ENCODE measurements at places on chromosomes 12 and 14.

- no peak for DNase-seq
These were observed 239.3 kb downstream of the MED13L start for GRCh38 chr12:116037941-116038837.

- no peak for DNase-seq
These were observed 206.4 kb downstream of the PIK3C2G start for GRCh38 chr12:18467620-18468245.

GRCh38 chr14:105701456-105702274 lies 175.3 kb downstream of the TMEM121 start:
- no peak for DNase-seq

- no peak for DNase-seq
These were observed 3.4 kb downstream of the CYP46A1 start for GRCh38 chr14:99687284-99688209.

DNA sequence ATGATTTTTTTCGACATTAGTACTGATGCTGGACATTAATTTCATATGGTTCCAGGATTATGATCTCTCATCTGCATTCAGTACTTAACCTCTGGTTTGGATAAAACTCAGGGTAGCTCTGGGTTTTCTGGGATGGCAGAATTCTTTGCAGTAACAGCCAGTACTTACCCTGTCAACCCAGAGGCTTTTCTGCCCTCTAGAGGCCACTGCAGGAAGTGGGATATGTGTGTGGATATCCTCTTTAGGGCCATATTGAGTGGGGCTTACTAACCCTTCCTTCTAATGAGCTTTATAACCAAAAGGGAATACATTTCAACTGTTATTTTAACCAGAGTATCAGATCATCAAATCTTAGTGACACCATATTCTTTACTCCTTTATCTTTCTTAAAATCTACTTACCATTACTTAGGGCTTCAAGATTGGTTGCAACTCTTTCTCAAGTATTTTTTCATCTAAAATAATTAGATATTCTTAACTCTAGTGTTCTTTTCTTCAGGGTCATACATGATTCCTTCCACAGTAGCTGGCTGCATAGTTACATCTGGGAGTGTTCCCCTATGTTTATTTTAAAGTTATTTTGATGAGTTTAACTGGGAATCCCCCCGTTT lies 488.0 kb upstream of the STXBP6 start:
- peak; percentile 41 for DNase-seq

DNA sequence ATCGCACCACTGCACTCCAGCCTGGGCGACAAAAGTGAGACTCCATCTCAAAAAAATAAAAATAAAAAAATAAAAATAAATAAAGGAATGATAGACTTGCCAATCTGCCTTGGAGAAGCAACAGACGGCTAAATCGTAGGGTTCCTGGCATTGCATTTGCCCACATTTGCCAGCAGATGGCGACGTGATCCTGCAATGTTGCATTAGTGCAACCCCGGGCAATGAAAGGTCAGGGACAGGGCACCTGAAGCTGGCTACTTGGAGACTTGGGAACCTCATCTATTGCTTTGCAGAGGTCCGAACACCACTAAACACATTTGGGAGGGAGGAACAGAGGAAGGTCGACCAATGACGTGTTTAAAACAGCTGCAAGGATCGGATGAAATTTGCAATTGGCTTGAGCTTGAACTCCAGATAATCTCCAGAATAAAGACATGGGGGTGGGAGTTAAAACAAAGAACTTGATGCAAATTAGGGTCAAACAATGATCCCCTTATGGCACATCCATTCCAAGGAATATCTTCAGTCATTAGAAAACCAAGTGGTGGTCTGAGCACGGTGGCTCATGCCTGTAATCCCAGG lies 34.6 kb downstream of the SPRING1 start:
- DNase-seq, result peak; percentile 55

- no peak for DNase-seq
These were observed 75.4 kb upstream of the BDKRB2 start for GRCh38 chr14:96129128-96129736.

GRCh38 chr12:53051058-53051880 lies 1.4 kb downstream of the TNS2 start:
- DNase-seq, result no peak

DNA sequence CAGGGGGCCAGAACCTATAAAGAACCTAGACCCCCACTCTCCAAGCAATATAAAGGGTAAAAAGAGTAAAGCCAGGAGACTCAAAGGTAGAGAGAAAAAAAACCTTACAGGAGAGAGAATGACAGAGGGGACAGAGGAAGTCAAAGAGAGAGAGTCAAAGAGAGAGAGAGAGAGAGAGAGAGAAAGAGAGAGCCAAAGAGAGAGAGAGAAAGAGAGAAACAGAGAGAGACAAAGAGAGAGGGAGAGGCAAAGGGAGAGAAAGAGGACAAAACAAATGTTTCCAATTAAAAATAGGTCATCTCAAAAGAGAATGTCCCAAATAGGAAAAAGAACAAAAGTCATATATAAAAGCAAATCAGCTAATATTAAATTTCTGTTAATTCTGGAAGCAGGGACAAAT lies 251.5 kb downstream of the DPY19L2 start:
- no peak for DNase-seq

- DNase-seq, result no peak
These were observed 97.6 kb upstream of the ZDHHC17 start for GRCh38 chr12:76666290-76666835.

- no peak for DNase-seq
These were observed 34.5 kb downstream of the SYNDIG1L start for GRCh38 chr14:74391479-74391878.

DNA sequence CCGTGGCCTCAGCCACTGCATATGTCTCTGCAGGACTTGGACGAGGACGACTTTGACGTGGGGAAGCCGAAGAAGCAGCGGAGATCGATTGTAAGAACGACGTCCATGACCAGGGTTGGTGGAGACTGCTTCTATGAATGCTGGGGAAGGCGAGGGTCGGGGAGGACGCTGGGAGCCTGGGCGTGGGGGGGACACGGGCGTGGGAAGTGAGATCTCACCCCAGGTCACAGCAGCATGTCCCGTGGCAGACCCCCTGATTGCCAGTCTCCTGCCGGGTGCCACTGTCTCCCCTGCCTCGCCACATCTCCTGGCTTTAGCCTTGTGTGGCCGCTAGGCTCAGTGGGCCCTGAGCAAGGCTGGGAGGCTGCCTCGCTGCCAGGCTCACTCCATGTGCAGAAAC lies 29.9 kb upstream of the TEX22 start:
- DNase-seq, result no peak

DNA sequence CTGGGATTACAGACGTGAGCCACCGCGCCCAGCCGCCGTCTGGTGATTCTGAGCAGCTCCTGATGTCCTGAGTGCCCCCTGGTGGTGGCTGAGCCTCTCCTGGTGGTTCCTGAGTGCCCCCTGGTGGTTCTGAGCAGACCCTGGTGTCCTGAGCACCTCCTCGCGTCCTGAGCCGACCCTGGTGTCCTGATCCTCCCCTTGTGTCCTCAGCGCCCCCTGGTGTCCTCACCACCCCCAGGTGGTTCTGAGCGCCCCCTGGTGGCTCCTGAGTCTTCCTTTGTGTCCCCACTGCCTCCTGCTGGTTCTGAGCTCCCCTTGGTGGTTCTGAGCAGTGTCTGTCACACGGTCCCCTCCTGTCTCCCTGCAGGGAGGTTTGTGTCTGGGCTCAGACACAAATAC lies 1304.9 kb downstream of the TMEM121 start:
- DNase-seq, result no peak

DNA sequence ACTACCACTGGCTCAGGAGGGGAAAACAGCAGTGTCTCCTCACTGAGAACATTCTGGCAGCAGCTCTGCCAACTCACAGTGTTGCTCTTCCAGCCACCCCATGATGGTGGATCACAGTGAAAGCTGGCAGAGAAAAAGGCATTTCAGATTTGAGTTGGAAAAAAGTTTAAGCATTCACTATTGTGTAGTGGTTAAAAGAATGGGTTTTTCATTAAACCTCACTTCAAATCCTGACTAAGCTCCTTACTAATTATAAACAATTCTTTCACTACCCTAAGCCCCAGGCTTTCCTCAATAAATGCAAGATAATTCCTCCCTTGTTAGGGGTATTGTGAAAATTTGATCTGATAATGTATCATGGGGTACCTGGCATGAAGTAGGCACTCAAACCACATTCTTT lies 518.1 kb downstream of the SNAPC1 start:
- DNase-seq, result no peak

DNA sequence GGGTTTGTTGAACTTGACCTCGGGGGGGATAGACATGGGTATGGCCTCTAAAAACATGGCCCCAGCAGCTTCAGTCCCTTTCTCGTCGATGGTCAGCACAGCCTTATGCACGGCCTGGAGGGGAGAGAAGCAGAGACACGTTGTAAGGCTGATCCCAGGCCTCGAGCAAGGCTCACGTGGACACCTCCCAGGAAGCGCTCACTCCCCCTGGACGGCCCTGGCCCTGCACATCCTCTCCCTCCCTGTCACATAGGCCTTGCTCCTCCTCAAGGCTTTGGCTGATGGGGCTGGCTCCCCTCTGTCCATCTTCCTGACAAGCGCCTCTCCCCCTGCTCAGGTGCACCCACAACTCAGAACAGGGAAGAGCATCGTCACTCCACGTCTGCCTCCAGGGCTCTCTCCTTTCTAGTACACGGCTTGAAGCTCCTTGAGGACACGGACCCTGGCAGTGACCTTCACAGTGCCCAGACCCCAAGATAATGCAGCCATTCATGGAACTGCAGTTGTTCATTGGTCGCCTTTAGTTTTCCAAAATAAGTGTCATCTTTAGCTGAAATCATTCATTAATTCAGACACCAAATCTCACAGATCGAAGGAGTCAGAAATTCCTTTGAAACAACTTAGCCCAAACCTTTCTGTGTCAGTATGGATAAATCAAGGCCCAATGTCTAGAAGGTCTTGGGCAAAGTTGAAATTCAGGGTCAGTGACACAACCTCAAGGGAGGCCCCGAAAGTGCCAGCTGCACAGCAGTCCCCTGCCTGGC lies 9.7 kb downstream of the SERPINA1 start:
- DNase-seq, result no peak

- no peak for DNase-seq
These were observed 3.8 kb upstream of the KRT86 start for GRCh38 chr12:52270541-52271070.

- DNase-seq, result no peak
These were observed 62.3 kb downstream of the BEGAIN start for GRCh38 chr14:100524933-100525243.

DNA sequence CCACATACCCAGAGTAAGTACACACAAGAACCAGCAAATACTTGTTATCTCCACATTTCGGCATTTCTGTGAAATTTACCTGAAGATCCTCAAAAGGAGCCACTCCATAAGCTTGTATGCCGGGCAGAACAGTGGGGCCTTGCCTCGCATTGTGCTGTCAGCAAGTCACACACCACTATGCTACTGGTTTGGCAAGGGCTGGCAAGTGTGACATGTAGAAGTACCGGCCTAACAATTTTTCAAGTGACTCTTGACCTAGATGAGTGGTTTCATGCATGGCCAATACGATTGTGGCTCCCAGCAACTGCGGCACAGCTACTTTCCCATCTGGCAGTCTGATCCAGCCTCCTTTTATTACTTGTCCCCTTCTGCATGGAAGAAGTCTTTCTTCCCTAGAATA lies 69.8 kb downstream of the GAS2L3 start:
- DNase-seq, result no peak

DNA sequence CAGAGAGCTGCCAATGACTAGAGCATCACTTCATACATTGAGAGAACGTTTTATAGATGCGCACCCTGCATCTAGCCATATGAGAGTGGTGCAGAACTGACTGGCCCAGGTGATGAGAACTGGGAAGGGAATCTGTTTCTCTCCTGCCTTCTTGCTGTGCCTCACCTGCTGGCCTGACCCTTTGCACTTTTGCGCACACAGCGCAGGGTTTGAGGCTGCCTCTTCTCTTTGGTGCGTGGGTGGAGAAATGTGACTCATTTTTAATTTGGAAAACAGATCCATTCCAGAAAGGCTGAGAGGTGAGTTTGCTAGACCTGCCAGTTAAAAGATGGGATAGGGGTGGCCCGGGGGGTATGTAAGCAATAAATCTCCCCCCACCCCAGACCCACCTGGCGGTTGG lies 453 bp upstream of the ESRRB start:
- DNase-seq, result no peak

- no peak for DNase-seq
These were observed 62.1 kb downstream of the ADGRD1 start for GRCh38 chr12:131015581-131016337.

- no peak for DNase-seq
These were observed 175.8 kb upstream of the GRIN2B start for GRCh38 chr12:14157088-14157747.

DNA sequence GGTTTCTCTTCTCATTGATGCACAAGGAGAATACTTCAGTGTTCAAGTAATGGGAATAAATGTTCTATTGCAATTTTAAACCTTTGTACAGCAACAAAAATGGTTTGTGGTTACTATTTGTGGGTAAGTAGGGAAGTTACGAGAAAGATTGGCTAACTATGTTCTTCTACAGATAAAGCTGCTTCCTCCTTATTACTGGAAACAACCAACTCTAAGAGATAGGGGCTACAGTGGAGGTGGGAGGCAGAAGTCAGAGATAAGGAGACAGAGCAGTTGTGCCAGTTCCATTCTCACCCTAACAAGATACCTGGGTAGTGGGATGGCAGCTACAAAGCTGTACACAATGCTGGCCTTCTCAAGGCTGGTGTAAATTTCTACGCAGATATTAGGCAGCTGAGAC lies 16.2 kb downstream of the NOXRED1 start:
- no peak for DNase-seq

GRCh38 chr12:63922474-63922873 lies 78.0 kb downstream of the SRGAP1 start:
- no peak for DNase-seq

DNA sequence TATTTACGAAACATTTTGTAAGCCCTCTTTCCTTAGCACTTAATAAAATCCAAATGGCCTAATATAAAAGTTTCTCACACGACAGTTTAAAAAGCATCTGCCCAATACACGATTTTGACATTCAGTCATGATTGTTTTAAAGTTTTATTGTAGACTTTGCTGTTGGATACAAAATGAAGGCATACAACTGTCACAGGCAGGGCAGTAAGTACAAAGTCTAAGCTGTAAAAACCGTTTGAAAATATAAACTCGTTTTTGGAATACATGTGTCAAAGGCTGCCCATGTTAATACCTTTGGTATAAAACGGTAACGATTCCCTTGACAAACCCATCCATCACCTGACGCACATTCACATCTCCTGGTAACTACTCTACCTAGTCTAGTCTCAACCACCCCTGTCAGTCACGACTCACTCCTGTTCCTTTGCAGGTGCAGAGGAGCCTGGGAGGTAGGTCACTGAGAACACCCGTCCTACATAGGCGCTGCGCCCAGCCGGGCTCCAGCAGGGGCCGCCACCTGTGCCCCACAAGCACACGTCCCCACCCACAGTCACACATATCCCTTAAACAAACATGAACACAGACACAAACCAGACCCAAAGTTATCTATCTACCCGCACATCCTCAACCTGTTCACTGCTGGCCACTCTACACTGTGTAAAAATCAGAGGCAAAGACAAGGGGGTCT lies 27.1 kb downstream of the KCTD10 start:
- peak; percentile 33 for DNase-seq
